Inflammatory macrophage treated with lipopolysaccharide for 1 hour (primary cell): ENCODE measurements at places on chromosomes 11 and 22.

DNA sequence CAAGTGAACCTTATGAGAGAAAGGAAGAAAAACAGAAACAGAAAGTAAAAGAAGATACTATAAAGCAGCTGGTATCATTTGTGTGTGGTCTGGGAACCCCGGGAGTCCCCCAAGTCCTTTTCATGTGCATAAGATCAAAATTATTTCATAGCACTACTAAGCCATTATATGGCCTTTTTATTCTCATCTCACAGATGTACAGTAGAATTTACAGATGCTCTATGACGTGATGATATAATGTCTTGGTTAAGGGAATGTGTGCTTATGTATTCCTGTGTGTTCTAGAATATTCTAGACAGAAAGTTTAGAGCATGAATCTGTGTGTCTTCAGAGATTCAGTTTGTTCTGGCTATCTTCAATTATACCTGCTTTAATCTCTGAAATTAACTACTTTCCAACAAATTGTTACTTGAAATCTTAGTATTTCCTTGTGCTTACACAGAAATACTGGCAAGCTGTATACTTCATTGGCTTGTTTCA, 8.6 kb upstream of the TPP1 start:
- no peak for DNase-seq

- DNase-seq: no peak
These were observed 315.9 kb downstream of the CADM1 start for GRCh38 chr11:115188188-115188897.

- no peak for DNase-seq
These were observed 30.6 kb downstream of the PRCP start for GRCh38 chr11:82869657-82870056.

DNA sequence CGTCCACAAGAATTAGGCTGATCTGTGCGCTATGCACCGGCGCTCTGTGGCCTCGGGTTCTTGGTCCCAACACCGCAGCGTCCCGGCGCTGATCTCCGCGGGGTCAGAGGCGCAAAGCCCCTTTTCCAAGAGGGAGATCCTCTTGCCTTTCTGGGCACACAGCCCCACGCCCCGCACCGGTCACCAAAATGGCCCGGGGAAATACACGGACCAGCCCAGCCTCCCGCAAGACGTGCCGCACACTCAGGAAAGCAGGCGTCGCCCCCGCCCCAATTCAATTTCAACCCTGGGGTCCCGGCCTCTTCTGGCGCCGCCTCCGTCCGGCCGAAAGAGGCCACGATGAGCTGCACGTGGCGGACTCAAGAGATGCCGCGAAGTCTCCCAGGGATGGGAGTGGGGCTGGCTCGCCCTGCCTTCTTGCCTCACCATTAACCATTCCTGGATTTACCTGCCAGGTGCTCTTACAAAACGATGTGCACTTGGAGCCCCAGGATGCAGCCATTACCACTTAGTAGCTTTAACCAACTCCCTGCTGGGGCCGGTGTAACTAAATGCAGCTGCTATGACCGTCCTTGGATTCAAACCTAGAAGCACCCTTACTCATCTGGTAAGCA, 10.5 kb downstream of the PIWIL3 start:
- DNase-seq: no peak

DNA sequence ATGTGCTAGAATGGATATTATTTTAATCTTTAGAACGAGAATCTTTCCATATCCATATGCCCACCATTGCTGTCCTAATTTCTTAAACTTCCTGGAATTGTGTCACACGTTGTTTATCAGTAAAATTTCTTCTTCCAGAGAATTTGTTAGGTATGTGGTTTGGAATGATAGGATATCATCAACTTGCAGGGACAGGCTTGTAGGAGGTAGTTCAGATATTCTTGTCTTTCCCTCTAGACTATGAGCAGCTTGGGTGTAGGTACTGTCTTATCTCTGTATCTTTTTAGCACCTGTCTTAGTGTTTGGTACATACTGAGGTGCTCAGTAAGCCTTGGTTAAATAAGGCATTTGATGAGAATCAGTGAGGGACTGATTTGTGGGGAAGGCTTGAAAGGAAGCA, 3.4 kb downstream of the CTNND1 start:
- no peak for DNase-seq

- no peak for DNase-seq
These were observed 17.4 kb upstream of the OR9I1 start for GRCh38 chr11:58142761-58143160.

DNA sequence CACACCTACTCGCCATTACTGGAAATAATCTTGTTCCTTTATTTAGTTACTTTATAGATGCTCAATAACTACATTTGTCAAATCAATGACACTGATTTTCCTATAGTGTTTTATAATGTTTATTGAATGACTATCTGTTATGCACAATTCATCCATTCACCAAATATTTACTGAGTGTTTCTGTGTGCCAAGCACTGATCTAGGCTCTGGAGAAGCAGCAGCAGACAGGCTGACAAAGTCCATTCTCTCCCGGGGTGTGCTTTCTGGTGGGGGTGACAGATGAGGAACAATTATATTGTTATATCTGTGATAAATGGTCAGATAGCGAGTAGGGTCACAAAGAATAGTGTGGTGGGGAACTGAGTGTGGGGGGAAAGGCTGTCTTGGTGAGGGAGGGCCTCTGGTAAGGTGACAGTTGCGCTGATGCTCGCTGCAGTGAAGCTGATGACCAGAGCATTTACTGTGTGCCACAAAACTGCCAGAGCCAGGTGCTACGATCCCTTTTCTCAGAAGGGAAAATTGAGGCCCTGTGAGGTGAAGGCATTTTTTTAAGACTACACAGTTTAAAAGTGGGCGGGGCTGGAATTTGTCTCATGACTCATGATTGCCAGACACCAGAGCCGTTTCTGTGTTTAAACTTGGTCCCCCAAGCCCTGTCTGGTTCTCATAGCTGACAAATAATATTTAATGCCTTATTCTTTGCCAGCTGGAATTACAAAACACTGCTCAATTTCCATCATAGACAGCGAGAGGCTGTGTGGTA, 10.2 kb downstream of the PACS1 start:
- DNase-seq: peak; percentile 18

DNA sequence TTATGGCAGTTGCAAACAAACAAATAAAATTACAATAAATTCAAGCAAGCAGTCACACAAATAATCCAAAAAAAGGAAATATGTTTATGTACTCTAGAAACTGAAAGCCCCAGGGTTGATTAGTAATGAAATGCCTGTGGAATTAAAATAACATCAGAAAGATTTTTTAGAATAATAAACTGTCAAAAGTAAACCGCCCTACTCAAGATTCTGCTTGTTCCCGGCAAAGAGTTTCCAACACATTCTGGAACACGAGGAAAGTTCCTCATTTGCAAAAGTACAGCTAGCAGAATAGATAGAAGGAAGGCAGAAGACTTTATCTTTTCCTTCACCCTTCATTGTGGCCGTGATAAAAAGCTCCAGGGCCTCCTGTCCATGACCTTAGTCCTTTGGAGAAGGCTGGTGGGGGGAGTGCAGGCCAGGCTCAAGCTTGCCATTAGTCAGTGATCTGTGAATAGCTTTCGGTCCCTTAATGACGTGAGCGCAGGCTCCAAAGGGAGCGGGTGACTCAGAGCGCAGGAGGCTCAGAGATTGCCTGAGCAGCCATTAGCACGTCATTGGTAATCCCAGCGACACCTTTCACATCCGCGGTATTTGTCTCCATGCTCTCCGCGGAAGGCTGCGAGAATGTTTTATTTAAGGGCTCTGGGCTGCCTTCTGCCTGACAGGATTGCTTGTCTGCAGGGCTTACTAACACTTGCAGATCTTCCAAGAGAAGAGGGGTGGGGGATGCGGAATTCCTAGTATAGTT, 458.3 kb downstream of the METTL15 start:
- DNase-seq: no peak

- no peak for DNase-seq
These were observed at the start of gene PGGHG for GRCh38 chr11:288478-289397. PGGHG (plus strand) TSS chr11:289126; CDS start chr11:289817, 691 bp downstream.

DNA sequence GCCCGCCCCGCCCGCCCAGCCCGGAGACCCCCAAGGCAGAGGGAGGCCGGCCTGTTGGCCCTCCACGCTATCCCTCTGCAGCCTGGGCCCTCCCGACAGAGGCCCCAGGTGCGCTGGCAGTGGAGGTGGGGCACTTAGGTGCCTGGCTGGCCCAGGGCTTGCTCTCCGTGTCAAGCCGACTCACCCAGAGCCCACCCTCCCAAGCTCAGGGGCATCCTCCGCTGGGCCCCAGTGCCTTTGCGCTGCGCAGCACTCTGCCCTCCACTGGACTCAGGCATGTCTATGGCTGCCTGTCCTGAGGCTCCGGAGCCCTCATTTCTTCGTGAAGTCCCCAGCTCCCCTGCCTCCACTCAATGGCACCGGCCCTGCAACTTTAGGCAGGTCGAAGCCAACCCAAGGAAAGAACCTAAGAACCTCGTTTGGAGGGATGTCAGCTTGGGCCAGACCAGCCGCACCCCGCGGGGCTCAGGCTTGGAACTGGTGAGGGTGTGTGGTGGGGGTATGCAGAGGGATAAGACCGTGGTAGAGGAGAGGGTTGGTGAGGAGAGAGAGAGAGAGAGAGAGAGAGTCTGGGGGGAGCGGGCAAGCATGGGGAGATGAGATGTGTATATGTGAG, 6.1 kb downstream of the SMIM45 start:
- DNase-seq: no peak

DNA sequence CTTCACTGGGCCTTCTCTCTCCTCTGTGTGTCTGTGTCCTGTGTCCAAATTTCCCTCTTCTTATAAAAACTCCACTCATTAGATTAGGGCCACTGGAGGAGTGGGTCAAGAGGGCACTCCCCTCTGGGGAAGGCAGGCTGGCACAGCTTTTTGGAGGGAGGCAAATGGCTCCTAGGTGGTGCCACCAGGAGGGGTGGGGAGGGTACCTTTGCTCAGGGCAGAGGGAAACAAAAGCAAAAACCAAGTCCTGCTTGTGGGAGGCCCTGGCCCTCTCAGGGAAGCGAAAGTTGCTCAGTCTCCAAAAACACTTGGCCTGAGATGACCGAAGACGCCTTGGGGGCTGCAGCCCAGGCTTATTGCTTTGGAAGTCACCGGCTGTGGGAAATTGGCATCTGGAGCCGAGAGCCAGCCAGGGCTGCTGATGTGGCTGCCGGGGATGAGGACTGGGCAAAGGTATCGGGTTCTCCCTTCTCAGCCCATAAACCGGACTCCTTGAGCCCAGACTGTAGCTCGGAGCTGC, 48.2 kb upstream of the ANO1 start:
- no peak for DNase-seq

- peak; percentile 25 for DNase-seq
These were observed 4.2 kb downstream of the API5 start for GRCh38 chr11:43315966-43316365.

DNA sequence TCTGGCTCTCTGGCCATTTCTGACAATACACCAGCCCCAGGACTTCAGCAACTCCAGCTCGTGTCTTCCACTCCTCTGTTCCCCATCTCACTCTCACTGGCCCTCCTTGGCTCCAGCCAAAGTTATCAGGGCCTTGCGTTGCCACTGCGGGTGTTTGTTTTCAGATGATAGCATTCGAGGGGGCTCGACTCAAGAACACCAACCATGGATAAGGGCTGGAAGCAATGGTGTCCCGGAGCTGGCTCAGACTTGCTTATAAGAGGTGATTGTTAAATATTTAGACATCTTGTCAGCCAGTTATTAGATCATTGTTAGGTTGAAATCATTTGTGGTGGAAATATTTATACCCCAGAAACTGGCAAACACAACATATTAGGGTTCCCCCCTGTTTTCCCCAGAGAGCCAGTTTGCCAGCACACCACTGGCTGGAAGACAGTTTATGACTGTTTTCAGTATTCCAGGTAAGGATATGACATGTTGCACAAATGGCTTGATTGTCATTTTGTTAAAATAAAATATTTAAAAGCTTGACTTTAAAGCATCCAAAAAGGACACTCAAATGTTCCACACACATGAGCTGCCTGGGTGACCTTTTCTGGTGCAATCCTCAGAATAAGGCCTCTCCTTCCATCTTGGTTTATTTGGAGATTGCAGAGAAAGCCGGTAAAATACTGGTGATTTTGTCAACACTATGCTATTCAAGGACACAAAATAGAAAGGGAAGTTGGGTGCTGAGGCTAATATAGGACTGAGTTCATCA, 98.3 kb downstream of the FBXO7 start:
- no peak for DNase-seq

- no peak for DNase-seq
These were observed 10.4 kb upstream of the MRGPRD start for GRCh38 chr11:68990995-68991780.

DNA sequence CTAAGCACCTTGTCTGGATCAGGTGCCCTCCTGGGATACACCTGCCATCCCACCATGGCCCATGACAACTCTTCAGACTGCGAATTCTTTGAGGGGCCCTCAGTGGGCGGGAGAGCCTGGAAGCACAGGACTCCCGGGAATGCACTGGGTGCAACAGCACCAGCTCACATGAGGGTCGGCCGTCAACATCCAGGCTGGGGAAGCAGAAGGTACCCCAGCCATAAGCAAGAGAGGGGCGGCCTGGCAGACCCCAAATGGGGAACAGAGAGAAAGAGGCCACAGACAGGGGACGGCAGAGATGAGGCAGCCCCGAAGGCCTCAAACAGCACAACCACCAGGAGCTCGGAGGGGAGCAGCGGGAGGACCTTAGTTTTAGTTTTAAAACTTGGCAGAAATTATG, 94.4 kb downstream of the PHF21B start:
- no peak for DNase-seq

DNA sequence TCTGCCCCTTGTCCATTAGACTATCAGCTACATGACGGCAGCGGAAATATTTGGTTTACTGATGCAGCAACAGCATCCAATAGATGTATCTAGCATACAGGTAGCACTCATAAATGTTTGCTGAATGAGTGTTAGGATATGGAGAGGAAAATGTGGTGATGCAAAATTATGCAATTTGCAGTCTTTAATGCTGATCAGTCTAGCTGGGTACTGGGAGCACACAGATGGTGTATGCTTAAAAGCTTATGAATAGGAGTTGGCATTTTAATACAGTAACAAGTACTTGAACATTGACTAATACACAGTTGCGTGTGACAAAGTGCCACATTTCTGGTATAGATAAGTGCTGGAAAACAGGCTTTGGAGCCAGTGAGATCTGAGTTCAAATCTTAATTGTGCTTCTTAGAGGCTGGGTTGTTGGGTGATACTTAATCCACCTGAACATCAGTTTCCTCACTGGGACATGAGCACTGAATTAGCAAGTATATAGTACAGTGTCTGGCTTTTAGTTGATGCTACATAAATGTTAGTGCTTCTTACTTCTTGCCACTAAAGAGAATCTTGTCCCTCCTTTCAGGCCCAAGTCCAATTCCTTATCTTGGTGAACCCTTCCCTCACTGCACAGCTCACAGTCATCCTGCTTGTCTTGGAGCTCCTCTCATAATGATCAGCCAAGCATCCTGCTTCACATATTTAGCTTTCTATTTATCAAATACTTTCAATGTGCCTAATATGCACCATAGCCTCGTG, 99.6 kb downstream of the TIMP3 start:
- no peak for DNase-seq

- DNase-seq: peak; percentile 73
These were observed 8.4 kb upstream of the FTH1 start for GRCh38 chr11:61975638-61976419.

- peak; percentile 55 for DNase-seq
These were observed 64.9 kb downstream of the ENDOD1 start for GRCh38 chr11:95154514-95154913.
